Cardiac atrium fibroblast (primary cell): ENCODE measurements at places on chromosomes 4 and X. TPM values are rescaled to one million over a fixed set of nuclear protein-coding genes. Genes with fewer than 3 reads are reported as not detected.

AKAP17A gene
- 30.3 and 31.6 TPM in 2 replicates for total RNA-seq

TBCK gene
- 19.0 and 36.8 TPM in 2 replicates for total RNA-seq

CDX4 gene
- total RNA-seq, result not detected in 2 replicates

ZNF185 gene
- total RNA-seq, result 1.6 and 2.9 TPM in 2 replicates

PTPN13 gene
- 8.1 and 9.9 TPM in 2 replicates for total RNA-seq

CABS1 gene
- total RNA-seq, result not detected in 2 replicates

ATP2B3 gene
- not detected in 2 replicates for total RNA-seq

GNL3L gene
- 26.6 and 27.4 TPM in 2 replicates for total RNA-seq

MPP1 gene
- 25.8 and 26.7 TPM in 2 replicates for total RNA-seq

SMAD1 gene
- 22.0 and 23.5 TPM in 2 replicates for total RNA-seq

NHSL2 gene
- 0.18 and 0.81 TPM in 2 replicates for total RNA-seq

POLN gene
- 1.1 and 3.7 TPM in 2 replicates for total RNA-seq

DGAT2L6 gene
- not detected in 2 replicates for total RNA-seq

NKX1-1 gene
- not detected in 2 replicates for total RNA-seq

PLXNA3 gene
- total RNA-seq, result 16.4 and 27.9 TPM in 2 replicates

SRPX2 gene
- total RNA-seq, result 115 and 168 TPM in 2 replicates

TMSB15B gene
- 5.3 and 12.6 TPM in 2 replicates for total RNA-seq

HSFX4 gene
- total RNA-seq, result not detected in 2 replicates

NRK gene
- 4.7 and 9.6 TPM in 2 replicates for total RNA-seq
